Esophagus squamous epithelium (tissue), 5 donors: ENCODE measurements at places on chromosomes 7 and 10.
A peak's percentile ranks its signal among the peaks of the same experiment; 100 is the strongest.

DNA sequence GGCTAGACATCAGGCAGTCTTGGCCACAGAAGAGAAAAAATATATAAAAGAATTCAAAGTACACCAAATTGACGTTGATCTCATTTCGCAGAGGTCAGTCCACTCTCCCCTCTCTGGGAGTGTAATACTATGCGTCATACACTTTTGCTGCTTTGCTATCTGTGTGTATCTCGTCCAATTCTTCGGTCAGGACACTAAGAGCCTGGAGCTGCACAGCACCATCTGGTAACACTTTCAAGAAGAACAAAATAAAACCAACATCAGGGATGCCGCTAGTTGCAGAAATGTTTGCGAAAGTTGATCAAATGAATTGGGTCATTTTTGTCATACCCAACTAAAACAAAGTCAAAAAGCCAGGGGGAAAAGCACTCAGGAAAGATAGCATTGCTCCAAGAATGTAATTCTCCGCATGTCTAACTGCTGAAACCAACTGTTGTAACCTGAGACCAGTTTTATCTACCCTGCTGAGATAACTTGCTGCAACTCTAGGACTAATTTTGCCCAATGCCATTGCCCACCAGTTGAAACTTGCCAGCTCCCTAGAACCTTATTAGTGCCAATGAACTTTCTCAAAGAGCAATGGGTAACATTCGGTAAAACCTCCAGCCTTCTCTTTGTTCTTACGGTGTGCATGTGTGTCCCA is 23.0 kb downstream of the TMEM176A start:
- DNase-seq = no peak

DNA sequence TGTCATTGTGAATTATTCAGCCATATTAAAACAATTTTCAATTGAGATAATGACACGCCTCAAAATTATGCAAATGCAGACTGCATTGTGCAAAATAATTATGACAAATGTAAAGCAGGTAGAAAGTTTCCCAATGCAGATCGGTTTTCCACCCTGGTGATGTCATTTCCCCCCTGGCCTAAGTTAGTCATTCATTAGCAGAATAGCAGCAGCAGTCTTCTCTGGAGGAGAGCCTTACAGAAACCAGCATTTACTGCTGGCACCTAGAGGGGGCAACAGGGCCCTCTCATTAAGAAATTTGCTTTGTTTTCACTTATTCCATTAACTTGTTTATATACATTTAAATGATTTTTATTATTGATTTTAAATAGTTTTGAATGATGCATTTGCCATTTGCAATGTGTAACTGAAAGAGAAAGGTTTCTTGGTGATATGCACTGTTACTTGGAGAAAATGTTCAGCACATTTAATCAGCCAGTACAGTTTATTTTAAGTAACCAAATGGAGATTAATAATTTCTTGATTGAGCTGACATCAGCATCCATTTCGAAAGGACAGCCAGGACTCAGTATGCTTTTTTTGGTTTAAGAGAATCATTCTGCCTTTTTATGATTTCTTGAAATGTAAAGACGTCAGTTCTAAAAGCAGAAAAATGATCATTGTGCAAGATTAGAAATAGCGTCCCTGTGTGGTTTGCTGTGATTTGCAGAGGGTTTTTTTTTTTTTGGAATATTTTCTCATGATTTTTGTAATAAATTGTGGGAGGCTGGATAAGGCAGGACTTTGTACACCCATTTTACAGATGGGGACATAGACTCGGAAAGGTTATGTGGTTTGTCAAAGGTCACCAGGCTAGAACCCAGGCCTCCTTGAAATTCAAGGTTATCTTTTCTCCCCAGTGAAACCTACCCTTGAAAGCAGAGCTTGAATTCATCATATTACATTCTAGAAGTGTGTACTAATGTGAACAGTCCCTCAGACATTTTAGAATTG is 3.5 kb downstream of the ARID5B start:
- no peak for DNase-seq

DNA sequence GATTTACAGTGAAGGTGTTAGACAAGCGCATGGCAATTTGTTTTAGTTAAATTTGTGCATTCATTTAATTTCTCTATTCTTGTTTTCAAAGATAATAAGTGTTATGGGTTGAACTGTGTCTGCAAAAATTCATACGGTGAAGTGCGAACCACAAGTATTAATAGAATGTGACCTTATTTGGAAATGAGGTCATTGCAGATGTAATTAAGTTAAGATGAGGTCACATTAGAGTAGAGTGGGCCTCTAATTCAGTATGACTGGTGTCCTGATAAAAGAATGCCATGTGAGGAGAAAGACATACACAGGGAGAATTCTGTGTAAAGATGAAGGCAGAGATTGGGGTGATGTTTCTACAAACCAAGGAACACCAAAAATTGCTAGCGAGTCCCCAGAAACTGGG is 158.8 kb upstream of the SEMA3E start:
- no peak for DNase-seq

GRCh38 chr7:151721694-151722093 is 155.2 kb downstream of the PRKAG2 start:
- DNase-seq = no peak

DNA sequence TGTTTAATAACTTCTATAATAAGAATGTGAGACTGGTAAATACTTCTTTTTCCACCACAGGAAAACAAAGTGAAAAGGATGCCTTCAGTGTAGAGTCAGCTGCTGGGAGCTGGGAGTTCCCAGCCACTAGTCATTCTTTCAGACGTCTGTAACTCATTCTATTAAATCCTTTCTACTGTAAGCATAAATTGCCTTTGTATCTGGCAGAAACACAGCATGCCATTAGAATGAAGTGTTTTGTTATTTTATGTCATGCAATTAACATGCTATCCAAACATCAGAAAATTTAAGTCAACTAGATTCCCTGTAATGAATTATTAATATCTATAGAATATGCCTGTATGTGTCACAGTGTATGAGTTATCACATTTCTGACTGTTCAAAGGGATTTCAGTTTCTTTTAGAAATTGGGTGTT is 14.3 kb downstream of the BPGM start:
- no peak for DNase-seq

DNA sequence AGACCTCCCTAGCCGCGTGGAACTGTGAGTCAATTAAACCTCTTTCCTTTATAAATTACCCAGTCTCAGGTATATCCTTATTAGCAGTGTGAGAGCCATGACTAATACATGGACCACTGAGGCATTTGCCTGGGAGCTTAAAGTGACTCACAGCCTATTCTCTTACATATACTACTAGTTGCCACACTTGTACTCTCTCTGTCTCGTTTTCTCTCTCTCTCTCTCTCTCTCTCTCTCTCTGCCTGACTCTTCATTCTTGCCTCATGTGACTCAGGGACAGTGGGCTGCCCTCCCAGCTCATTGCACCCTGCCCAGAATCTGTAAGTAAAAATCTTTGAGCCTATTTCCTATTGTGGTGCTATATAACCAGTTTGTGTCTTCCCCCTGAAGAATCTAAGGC is 238.5 kb upstream of the MAGI2 start:
- no peak for DNase-seq

GRCh38 chr10:132692311-132692710 is 93.6 kb downstream of the NKX6-2 start:
- no peak for DNase-seq

- DNase-seq = no peak
Measured at GRCh38 chr10:48940958-48941357, 1.3 kb upstream of the LRRC18 start.

DNA sequence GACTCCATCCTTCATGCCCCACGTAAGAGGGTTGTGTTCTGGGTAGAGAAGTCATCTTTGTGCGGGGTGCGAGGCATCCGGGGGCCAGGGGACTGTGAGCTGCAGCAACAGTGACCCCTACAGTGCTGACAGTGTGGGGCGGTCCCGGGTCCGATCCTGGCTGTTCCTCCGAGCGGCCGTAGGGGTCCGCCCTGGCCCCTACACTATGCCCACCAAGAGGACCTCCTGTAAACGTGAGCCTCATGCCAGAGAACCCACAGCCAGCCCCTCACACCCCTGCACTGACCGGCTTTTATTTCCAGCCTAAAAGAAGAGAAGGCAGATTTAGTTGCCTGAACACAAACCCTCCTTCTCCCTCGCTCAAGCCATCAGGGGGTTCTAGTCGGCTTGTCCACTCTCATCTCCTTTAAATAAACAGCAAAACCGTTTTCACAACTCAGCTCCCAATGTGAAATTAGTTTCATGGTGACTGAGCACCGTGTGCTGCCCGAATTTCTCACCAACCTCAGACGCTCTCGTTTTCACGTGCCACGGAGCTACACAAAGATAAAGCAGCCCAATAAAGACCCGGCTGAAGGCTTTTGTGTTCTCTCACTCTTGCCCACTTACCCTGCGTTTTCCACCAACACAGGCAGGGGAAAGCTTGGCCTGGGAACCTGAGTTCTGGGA is 588.6 kb downstream of the PTPRN2 start:
- DNase-seq = no peak

DNA sequence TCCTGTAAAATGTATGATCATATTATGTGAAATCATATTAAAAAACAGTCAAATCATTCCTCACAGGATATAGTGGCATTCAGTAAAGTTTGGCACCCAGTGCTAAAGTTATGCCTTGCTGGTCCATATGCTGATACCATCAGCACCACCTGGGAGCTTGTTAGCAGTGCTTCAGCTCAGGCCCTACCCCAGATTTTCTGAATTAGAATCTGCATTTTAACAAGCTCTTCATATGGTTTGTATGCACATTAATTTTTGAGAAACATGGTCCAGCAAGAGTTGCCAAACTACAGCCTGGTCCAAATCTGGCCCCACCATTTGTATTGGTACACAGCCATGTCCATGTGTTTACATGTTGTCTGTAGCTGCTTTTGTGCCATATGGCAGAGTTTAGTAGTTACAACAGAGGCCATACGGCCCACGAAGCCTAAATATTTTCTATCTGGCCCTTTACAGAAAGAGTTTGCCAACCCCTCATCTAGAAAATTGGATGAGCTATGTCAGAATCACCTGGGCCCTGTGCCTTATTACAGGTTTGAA is 30.1 kb downstream of the RAB18 start:
- DNase-seq = no peak

DNA sequence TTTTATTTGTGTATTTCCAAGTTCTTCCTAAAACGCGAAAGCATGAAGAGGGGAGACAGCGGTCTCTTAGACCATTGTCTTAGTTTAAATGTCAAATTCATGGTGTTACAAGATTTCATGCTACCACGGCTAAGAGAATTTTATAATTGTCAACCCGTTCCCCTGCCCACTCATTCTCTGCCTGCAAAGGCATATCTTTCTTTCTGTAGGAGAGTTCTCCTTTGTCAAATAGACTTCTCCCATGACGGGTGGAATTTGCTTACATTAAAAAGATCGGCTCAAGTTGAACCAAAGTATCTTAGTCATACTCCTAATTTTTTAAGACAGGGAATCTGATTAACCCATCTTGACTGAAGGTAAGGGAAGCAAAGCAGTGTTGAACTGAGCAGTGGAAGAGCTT is 539.2 kb downstream of the REEP3 start:
- DNase-seq = no peak

- no peak for DNase-seq
Measured at GRCh38 chr7:35255443-35256255, 1.7 kb upstream of the TBX20 start.

DNA sequence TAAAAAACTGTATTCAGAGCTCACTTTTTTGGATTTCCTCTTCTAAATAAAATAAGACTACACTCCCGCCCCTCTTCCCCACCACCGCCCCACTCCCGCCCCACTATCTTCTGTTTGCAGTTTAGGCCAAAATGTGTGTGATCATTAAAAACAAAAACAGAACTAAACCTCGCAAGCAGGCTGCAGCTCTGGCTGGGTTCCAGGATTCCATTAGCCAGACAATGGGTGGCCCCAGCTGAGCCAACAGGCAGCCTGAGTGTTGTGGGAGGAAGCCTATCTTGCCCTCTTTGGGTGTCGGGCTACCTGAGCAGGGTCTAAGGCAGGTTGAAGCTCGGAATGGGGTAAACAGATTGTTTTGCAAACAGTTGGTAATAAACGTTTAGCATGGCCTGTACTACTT is 41.7 kb downstream of the ARL4A start:
- no peak for DNase-seq

GRCh38 chr10:6782378-6782777 is 202.3 kb upstream of the PRKCQ start:
- no peak for DNase-seq

- DNase-seq = peak; percentile 84
Measured at GRCh38 chr10:110497438-110498086, at the start of gene DUSP5. TSS of gene DUSP5 (plus strand) at chr10:110497907. CDS start at chr10:110498122, 215 bp downstream.

DNA sequence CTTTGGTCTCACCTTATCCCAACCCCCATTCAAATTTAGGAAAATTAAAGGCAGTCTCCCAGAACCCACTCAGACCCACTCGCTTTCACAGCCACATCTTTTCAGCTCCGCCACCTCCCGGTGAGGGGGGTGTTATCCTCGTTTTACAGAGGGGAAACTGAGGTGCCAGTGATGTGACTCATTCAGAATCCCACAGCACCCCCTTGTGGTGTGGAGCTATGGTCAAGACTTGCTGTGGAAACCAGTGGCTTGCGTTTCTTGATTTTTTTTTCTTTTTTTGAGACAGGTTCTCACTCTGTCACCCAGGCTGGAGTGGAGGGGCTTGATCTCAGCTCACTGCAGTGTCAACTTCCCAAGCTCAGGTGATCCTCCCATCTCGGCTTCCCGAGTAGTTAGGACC is 27.6 kb downstream of the SLC35G1 start:
- DNase-seq = no peak

DNA sequence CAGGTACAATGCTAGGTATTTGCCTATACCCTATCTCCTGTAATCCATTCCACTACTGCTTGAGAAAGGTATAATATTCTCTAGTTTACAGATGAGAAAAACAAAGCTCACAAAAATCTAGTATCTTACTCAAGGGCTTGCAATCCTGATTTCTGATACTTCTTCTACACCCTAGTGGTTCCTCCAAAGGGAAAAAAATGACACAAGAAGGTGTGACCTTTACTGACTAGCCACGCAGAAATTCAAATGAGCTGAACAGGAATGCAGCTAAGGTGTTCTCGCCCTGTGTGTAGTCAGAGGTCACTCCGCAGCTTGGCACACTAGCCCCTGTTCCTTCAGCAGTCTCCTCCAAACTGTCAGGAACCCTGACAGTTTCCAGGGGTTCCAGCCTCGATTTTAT is 59.5 kb upstream of the TM9SF3 start:
- no peak for DNase-seq

DNA sequence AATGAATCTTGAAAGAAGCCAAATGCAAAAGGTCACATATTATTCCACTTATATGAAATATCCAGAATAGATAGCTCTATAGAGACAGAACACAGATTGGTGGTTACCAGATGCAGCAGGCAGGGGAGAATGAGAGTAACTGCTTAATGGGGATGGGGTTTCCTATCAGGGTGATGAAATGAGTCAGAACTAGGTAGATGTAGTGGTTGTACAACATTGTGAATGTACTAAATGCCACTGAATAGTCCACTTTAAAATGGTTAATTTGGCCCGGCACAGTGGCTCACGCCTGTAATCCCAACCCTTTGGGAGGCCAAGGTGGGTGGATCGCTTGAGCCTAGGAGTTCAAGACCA is 9.4 kb upstream of the SLC25A28 start:
- DNase-seq = no peak
